Bone marrow (tissue), 2 donors: ENCODE measurements at places on chromosomes 7 and 10.

DNA sequence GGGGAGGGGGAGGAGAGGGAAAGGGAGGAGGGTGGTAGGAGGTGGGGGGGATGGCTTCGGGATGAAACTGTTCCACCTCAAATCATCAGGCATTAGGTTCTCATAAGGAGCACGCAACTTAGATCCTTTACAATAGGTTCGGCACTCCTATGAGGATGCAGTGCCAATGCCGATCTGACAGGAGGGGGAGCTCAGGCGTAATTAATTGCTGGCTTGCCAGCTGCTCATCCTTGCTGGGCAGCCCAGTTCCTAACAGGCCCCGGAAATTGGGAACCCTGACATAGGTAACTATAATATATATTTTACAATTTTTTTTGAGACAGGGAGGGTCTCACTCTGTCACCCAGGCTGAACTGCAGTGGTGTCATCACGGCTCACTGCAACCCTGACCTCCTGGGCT, 118.8 kb upstream of the SFMBT2 start:
- no peak for DNase-seq

DNA sequence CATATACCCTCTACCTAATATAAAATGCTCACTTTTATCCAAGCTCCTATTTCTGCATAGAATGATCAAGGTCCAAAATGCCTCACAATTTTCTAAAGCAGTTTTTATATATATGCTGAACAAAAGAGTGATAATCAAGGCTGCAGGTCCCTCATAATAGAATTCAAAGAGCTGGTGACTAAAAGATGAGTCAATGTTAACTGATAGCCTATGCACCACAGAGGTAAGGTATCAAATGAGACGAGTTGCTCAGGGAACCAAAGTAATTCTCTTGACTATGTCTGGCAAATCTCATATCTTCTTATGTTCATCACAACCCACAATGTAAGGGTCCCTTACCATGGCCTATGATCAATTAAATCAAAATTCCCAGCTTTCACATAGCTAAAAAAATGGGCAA, 15.2 kb downstream of the PDZD8 start:
- no peak for DNase-seq

DNA sequence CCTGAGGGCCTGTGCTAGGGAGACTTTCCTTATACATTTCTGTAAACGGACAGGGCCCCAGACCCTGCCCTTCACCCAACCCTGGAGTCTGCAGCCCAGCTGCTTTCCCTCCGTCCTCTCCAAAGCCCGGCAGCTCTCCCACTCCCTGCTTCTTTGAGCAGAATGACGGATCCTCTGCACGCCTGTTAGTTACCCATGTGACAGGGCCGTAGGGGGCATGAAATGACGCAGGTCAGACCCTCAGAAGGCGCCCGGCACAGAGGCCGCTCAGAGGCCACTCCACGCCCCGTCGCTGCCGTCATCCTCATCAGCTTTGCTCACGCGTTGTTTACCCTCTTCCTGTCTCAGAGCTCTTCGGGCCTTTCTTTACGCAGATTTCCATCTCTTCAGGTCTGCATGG, 60.2 kb upstream of the MKRN1 start:
- no peak for DNase-seq

DNA sequence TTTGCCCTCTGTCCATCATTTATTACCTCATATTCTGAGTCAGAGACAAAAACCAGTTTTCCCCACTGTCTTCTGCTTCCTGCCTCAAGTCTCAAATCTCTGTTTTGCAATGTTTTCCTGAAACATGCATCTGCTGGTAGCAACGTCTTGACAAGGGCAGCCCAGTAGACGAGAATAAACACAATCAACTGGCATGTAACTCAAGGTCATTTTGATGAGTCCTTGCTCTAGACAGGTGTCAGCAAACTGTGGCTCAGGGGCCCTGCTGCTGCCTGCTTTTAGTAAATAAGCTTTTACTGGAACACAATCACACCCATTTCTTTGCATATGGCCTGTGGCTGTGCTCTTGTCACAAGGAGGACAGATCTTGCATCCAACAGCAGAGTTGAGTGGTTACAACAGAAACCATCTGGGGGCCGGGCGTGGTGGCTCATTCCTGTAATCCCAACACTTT, 59.8 kb downstream of the ITIH5 start:
- DNase-seq = no peak

- no peak for DNase-seq
These were observed 101.0 kb downstream of the LRMDA start for GRCh38 chr10:75532253-75532924.

GRCh38 chr7:40419806-40420205, 285.0 kb downstream of the SUGCT start:
- no peak for DNase-seq
